Hematopoietic multipotent progenitor cell treated with erythropoietin and hydrocortisone succinate and interleukin-3 and kit ligand, for 15 days (in vitro differentiated cells): ENCODE measurements at places on chromosomes 3 and 15.

- no peak for DNase-seq
Observed at GRCh38 chr15:99909592-99910295, 176.5 kb upstream of the LYSMD4 start.

GRCh38 chr3:139425745-139426400 lies 36.4 kb upstream of the COPB2 start:
- no peak for DNase-seq

- no peak for DNase-seq
Observed at GRCh38 chr15:43531018-43531670, 13.7 kb downstream of the MAP1A start.

GRCh38 chr3:159146856-159147435 lies 345.1 kb downstream of the MFSD1 start:
- no peak for DNase-seq

DNA sequence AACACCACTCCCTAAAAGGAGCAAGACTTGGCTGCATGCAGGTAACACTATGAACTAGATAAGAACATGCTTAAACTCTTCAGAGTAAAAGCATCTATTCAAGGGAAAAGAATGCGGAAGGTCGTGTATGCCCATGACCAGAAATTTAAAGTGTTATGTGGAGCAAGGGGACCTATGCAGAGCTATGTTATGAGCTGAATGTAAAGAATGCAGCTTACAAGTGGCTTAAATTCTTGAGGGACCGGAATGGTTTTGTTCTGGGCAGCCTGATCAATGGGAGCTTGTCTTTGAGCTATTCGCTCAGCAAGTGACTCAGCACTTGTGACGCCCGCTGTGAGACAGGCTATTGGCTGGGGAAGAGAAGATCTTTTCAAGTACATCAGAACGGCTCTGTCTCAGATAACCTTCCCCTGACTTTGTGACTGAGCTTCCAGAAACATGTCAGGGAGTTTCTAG lies 367.5 kb upstream of the THBS1 start:
- no peak for DNase-seq
